Hematopoietic multipotent progenitor cell treated with erythropoietin and hydrocortisone succinate and interleukin-3 and kit ligand, for 17 days (in vitro differentiated cells): ENCODE measurements at places on chromosomes 12 and 14.

DNA sequence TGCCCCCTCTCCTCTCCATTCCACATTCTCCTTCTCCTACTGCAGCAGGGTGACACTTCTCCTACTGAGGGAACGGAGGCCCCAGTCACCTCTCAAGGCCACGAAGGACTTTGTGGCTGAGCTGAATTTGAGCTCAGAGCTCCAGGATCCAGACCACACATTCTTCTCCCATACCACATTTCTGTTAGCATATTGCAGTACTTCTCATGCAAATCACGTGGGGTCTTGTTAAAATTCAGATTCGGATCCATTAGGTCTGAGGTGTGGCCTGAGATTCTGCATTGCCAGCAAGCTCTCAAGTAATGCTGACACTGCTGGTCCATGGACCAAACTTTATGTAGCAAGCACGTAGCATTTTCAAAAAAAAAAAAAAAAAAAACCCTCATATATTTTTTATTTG is 9.6 kb upstream of the IFI27L2 start:
- DNase-seq, result no peak

DNA sequence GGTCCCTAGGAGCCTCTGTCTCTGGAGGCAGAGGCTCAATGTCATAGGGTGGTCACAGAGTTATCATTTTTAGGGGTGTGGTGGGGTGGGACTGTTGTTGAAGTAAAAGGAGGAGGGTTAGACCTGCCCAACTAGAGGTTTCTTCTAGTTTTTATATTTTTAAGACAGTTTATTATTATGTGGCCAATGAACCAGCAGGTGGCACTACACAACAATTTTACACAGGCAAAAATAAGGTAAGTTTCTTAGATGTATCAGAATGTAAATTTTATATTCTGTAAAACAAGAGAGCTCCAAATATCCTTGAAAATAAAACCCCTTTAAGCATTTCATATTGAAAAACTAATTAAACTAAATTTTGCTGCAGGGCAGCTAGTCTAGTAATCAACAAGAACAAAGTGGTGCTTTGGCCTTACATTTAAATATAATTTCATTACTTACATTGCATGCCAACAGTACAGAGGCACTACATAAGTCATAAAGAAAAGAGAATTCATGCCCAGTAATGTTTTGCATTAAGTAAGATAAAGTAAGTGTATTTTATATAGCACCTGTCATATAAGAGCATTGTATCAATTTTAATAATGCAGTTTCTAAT is 22.2 kb upstream of the OVCH1 start:
- DNase-seq, result peak; percentile 15

- no peak for DNase-seq
Measured at GRCh38 chr12:121251838-121252237, 41.9 kb downstream of the P2RX4 start.

GRCh38 chr14:69262516-69262915 is 2.6 kb downstream of the GALNT16 start:
- DNase-seq, result no peak

- DNase-seq, result no peak
Measured at GRCh38 chr14:72679141-72679535, 214.8 kb downstream of the DPF3 start.

DNA sequence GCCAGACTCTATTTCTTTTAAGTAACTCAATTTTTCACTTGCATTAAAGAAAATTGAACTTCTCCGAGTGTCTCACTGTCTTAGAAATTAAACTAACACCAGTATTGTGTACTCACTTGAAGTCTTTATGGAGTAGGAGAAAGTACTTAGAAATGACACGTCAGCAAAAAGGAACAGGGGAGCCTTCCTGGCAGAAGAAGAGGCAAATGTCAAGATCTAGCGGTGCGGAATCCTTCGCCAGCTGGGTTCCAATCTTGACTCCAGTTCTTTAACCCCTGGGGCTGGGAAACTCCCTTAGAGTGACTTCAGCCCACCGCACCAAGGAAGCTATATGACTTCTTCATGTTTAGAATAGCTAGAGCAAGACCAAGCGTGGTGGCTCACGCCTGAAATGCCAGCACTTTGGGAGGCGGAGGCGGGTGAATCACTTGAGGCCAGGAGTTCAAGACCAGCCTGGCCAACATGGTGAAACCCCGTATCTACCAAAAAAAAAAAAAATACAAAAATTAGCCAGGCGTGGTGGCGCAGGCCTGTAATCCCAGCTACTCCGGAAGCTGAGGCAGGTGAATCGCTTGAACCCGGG is 34.4 kb downstream of the WBP11 start:
- DNase-seq, result no peak

- no peak for DNase-seq
Measured at GRCh38 chr12:121439715-121440114, 39.8 kb downstream of the RNF34 start.

DNA sequence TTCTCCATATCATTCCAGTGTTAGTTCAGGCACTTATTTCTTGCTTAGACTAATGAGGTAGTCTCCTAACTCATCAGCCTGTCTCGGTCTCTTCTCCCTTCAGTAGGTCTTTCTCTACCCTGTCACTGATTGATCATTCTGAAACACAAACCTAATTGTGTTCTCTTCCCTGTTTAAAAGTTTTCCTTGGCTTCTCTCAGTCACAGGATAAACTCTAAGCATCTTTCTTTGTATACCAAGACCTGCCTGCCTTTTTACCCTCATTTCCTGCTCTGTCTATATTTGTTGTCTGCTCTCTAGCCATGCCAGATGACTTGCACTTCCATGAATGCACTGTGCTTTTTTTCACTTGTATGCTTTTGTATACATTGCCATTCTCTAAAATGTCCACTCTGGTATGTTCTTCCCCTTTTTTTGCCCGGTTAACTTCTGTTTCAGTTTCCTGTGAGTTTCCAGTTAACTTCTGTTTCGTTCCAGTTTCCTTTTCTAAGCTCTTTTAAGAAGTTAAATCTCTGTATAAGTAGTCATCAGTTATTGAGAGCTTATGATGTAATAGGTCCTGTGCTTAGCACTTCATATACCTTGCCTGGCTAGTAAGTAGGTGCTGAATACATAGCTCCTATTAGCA is 12.8 kb downstream of the DIP2B start:
- no peak for DNase-seq

- DNase-seq, result no peak
Measured at GRCh38 chr12:98754095-98754494, 109.0 kb downstream of the APAF1 start.

DNA sequence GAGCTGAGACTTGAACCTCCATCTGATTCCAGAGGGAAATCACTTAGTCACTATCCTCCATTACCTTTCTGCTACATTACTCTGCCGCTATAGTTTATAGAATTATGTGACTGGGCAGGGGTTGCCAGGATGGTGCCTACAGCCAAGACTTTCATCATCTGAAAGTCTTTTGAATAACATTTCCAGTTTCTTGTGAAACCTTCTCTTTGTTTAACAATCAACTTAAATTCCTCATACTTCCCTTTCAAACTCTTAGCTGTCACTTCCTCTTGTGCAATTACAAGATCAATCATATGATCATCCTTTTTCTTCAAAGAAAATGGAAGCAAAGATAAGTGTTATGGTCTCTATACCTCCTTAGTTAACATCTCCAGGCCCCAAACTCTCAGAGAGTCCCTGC is 25.4 kb upstream of the PELI2 start:
- DNase-seq, result no peak

DNA sequence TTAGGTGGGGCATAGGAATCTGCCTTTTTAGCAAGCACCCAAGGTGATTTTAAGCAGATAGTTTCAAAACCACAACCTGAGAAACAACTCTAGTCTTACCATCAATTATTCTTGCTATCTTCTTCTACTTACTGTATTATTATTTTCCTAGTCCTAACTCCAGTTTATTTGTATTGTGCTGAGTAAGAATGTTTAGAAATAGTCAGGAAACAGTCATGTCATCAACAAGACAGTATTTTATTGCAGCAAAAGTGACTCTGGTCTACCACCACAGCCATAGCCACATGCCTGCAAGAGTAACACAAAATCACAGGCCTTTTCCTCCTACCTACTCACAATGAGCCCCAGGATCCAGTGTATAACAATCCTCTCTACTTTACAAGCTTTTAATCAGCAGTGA is 46.3 kb upstream of the FLRT2 start:
- no peak for DNase-seq

DNA sequence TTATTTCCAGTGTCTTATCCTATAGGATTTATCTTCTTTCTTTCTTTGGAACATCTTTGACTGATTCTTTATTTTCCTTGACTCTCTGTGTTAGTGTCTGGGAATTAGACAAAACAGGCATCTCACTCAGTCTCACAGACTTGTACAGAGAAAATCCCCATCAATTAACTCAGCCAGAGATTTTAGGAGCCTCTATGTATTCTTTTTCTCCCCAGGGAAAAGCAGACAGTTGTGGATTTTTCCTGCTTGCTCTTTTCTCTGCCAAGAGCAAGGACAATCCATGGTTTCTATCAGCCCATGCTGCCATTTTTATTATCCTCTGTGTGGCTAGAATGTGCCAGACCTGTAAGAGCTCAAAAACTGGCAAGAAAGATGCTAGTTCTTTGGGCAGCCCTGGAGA is 595.1 kb downstream of the SNAPC1 start:
- no peak for DNase-seq

- no peak for DNase-seq
Measured at GRCh38 chr14:104283197-104284106, 145.1 kb downstream of the KIF26A start.

DNA sequence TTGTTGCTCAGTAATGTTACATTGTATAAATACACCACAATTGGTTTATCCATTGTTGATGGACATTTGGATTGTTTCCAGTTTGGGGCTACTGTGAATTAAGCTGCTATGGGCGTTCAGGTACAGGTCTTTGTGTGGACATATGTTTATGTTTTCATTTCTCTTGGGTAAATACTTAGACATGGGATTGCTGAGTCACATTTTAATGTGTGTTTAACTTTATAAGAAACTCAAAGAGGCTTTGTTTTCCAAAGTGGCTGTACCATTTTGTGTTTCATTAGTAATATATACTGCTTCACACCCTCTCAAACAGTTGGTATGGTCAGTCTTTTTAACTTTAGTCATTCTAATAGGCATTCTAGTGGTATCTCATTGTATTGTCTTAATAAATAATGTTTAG is 225.0 kb downstream of the SPTSSA start:
- DNase-seq, result no peak

GRCh38 chr12:14958361-14959125 is 2.9 kb downstream of the ARHGDIB start:
- peak; percentile 76 for DNase-seq

GRCh38 chr12:27213304-27213703 is 30.8 kb upstream of the STK38L start:
- no peak for DNase-seq

- no peak for DNase-seq
Measured at GRCh38 chr12:25684070-25684469, 131.0 kb upstream of the LMNTD1 start.

- peak; percentile 29 for DNase-seq
Measured at GRCh38 chr14:64800000-64800399, 79.7 kb downstream of the SPTB start.

- DNase-seq, result no peak
Measured at GRCh38 chr14:51609955-51610283, 41.8 kb upstream of the FRMD6 start.

- DNase-seq, result no peak
Measured at GRCh38 chr12:71440345-71440762, 756 bp downstream of the LGR5 start.

DNA sequence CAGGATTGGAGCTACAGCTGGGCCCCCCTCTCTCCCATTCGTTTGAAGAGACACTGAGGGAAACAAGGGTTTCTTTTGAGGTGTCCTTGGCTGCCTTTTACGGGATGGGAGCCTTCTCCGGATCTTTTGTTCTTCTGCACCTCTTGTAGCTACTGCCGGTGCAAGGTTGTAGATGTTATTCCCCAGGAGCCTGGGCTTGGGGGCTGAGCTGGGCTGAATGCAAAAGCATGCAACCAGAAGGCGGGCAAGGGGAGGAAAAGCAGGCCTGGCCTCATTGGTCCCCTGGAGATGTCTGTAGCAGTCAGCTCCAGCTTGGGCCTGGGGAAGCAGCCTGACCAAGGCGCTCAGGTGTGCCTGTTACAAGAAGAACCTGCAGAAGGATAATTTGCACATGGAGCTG is 110.3 kb downstream of the GCH1 start:
- no peak for DNase-seq

- no peak for DNase-seq
Measured at GRCh38 chr14:88554457-88555286, at the start of gene PTPN21. PTPN21 (minus strand) TSS chr14:88555007; CDS start chr14:88550417, 4,590 bp downstream.

GRCh38 chr12:65875640-65876071 is 51.4 kb downstream of the HMGA2 start:
- no peak for DNase-seq

DNA sequence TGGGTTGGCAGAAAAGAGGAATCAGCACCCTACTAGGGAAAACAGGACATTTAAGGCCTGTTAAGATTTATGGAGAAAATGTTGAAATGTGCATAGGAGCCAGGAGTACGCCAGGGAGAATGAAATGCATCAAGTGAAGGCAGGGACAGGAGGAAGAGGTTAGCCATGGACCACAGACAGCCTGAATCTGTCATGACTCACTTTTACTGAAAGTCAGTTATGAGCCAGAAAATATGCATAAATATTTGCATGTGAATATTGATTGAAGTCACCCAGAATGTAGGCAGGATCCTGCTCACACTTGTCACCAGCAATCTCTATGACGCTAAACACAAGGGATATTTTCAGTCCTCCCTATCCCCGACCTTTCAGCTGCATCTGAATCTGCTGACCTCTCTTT is 25.1 kb upstream of the CDK17 start:
- no peak for DNase-seq
